ENCODE measurements at places on chromosomes 5 and 9.

DNA sequence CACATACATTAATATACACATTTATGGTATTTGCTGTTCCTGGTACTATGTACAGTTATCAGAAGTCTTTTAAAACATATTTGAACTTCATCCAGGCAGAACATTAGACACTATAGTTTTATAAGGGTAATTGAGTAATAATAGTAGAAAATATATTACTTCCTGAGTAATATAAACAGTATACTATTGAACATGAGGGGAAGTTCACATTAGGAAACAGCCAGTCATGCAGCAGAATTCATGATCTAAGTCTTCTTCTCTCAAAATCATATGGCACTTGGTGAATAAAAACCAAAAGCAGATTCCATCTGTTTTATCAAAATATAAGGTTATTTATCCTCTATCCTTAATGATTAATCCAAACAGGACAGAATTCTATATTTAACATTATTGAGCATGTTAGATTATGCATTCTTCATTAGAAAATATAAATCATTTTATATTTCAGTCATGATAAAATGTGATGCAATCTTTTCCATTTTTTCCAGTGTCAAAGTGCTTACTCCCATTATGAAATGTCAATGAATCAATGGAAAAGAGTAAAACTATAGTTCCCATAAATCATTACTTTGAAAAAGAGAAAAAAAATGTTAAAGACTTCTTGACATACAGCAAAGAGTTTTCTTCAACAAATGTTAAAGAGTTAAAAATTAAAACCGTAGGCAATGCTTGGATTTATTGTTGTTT lies 584.3 kb upstream of the TUSC1 start:
- DNase-seq = no peak

GRCh38 chr5:148085977-148086705 lies 22.4 kb downstream of the SPINK5 start:
- DNase-seq = no peak

DNA sequence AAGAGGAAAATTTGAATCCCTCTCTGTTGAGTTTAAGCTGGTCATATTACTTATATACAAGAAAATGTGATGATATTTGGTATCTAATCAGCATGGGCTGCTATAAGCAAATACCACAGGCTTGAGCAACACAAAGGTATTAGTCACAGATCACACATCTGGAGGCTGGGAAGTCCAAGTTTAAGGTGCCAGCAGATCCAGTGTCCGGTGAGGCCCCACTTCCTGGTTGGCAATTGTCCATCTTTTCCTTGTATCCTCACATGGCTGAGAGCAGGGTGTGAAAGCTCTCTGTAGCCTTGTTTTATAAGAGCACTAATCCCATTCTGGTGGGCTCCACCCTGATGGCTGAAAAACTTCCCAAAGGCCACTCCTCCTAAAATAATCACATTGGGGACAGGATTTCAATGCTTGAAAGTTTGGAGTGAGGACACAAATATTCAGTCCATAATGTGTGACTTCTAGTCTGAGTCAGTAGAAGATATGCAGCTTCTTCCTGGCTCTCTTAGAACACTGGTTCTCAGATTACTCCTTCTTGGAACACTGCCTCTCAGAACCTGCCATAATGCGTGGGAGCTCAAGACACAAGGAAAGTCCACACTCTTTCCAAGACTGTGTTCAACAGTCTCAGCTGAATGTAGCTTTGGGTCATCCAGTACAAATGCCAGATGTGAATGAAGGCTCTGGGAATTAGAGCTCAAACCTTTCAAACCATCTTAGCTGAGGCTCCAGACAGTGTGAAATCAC lies 124.1 kb downstream of the PRDM9 start:
- no peak for DNase-seq

GRCh38 chr9:136022731-136023409 lies 61.7 kb upstream of the UBAC1 start:
- DNase-seq = no peak

GRCh38 chr9:123586275-123586674 lies 230.3 kb downstream of the CRB2 start:
- no peak for DNase-seq

- no peak for DNase-seq
These were observed 1.2 kb upstream of the AK3 start for GRCh38 chr9:4742246-4742645.

DNA sequence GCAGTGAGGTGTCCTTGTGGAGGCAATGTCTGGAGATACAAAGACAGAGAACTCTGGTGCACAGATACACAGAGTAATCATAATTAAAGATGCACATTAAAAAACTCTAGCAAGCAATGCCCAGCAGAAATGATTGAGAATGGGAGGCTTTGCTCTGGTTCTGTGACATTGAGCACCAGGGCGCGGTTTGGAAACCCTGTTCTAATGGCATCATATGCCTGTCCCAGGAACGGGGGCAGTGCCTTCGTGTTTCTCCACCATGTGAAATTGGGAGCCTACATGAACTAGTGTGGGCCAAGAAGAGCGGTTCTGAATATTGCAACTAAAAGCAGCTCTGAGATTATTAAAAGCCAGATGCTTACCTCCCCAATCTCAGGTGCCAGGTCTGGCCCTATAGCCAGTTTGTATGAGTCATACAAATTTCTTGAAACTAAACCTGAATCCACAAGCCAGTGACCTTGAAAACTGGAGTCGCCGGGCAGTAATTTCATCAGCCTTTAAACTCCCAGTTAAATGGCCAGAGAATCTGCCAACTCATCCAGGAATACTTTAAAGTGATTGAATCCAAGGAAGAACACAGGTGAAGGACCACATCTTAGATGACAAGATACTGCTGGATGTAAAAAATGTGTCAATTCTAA lies 22.2 kb upstream of the CTSL start:
- DNase-seq = no peak

GRCh38 chr5:150068961-150069645 lies 17.3 kb downstream of the CSF1R start:
- DNase-seq = no peak

DNA sequence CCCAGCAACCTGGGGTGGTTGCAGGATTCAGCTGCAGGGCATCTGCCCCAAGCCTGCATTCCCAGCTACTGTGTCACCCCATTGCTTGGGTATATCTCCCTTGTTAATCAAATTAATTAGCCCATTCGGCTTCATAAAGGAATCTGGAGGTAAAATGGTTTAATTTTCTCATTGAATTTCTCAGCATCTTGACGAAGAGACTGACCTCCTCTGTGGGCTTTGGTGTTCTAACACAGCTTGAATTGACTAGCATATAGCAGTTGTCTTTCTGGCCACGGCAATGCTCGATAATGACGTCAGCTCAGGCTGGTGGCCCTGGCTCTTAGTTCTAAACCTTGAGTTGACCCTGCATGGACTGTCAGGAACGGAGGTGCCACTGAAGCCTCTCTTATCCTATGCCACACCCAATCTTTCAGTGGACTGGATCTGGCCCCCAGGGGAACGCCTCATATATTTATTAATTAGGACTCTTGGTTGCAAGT lies 72.4 kb downstream of the MSX2 start:
- DNase-seq = no peak

GRCh38 chr5:63697811-63698210 lies 264.4 kb downstream of the HTR1A start:
- no peak for DNase-seq

DNA sequence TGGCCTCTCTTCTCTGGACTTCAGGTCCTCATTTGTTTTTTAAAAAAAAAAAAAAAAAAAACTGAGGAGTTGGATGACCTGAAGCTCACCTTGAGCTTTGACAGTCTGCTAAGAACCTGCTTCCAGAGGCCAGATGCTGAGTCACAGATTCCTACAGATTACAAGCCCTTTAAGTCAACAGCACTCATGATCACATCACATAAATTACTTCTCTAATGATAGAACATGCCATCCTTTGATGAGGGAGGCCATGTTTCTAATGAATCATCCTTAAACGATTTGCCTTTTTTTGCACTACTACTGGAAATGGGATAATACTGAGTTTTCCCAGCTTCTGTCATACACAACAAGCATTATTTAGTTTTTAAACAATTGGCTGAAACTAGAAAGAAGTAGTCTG lies 34.2 kb upstream of the MYOT start:
- no peak for DNase-seq

GRCh38 chr5:51961154-51961562 lies 577.9 kb downstream of the ISL1 start:
- DNase-seq = peak; percentile 85

DNA sequence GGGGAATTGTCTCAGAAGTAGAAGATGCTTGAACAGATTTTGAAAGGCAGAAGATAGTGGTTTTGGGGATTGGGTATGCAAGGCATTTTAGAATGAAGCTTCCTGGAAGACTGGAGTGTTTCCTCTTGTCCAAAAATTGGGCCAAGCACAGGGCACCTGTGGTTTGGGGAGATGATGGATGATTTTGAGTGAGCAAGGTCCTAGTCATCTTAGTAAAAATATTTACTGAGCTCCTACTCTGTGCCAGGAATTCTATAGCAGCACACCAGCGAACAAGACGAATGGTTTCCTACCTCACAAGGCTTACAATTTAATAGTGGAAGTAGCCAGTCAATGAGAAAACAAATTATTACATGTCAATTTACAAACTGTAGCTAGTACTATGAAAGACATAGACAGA lies 484.4 kb upstream of the KIF2A start:
- DNase-seq = no peak

GRCh38 chr9:123990427-123990826 lies 21.1 kb upstream of the LHX2 start:
- DNase-seq = no peak

GRCh38 chr9:122138560-122139268 lies 20.9 kb downstream of the NDUFA8 start:
- DNase-seq = no peak

DNA sequence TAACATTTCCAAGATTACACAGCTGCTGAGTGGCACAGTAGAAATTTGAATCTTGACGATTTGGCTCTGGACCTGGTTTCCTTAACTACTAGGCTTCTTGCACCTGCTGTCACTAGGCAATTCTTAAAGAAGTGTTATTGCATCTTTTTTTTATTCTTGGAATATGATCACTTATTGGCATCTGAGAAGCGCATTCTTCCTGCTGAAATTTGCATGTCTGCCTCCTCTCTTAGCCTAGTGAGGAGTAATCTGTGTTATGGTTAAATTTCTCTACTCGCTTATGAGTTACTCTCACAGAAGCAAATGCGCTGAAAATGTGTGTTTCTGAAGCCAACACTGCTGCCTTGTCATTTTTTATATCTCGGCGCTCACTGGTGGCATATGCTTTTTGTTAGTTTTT lies 89.3 kb downstream of the WDR41 start:
- DNase-seq = no peak

DNA sequence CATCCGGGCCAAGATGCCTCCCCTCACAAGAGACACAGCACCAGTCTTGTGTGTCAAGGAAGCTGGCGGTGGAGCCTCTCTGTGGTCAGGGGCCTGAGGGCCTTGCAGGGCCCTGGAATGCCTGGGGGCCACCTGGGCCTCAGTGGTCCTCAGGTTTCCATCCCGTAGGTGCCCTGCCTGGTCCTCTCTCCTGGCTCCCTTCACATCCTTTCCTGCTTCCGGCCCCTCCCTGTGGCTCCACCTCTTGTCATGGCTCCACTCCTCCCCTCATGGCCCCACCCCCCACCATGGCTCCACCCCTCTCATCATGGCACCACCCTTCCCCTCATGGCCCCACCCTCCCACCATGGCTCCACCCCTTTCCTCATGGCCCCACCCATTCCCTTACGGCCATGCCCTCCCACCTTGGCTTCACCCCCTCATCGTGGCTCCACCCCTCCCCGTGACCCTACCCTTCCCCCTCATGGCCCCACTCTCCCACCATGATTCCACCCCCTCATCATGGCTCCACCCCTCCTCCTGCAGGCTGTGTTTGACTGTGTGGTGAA lies 175.8 kb downstream of the CACNA1B start:
- no peak for DNase-seq

GRCh38 chr9:25603106-25603505 lies 75.1 kb downstream of the TUSC1 start:
- no peak for DNase-seq

- DNase-seq = no peak
These were observed 68.5 kb downstream of the KLHL3 start for GRCh38 chr5:137667341-137667740.

GRCh38 chr5:169648725-169649310 lies 11.7 kb downstream of the DOCK2 start:
- no peak for DNase-seq

DNA sequence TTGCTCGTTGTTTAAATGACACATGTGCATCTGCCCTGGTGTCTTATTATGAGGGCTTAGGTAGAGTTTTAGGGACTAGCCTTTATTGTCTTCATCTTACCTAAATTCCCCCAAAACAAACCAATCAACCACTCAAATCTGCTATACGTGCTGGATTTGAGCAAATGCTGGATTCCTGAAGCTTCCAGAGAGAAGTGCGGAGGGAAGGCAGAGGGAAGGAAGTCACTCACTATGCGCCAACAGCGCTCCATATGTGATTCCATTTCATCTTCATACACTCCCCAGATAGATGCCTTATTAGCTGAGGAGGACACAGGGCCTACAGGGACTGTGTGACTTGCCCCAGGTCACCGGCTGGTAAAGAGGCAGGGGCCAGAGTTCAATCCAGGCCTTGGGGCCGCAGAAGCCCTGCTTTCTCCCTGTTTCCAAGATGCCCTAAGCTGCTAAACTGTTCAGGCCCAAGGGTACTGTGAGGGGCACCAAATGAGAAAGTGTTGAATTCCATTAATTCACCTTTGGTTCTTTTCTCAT lies 63.5 kb downstream of the OTULIN start:
- no peak for DNase-seq

DNA sequence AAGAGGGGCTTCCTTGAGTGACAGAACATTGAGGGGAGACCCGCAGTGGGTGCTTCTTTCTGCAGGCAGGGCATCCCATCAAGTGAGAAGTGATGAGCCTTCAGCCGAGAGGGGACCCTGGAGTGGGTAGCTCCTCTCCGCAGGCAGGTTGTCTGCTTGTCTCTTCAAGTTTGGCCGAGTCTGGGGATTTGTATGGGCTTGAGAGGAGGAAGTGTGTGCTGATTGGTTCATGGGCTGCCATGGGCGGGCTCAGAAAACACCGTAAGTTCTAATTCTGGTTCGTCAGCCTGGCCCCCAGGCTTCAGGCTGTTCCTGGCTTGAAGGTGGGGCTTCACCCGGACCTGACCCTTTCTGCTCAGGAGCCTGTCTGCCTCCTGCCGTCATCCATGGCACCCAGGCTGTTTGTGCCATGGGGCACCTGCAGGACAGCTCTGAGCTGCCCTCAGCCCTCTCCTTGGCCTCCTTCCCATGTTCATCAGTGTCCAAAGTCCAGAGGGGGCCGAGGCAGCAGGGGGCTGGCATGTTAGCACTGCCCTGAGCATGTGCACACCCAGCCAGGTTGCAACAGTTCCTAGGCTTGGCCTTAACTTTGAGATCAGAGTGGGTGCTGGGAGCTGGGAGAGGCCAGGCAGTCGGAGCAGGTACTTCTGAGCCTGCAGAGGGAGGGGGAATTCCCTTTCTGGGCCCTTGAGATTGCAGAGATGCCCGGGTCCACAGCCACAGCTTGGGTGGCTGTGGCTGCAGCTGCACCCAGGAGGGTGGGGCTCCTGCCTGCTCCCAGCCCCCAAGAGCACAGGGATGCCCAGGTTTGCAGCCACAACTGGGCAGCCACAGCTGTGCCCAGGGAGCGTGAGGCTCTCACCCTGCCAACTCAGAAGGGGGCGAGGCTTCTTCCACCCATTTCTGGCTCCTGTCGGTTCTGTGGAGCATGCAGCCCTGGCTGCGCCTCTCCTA lies 13.5 kb upstream of the DHFR start:
- no peak for DNase-seq

- no peak for DNase-seq
These were observed 30.3 kb upstream of the STX17 start for GRCh38 chr9:99876190-99876589.

Data from NCI-H2227 treated with DMSO at 0.1 percent for 48 hours (cell line).